ENCODE measurements at places on chromosomes 1 and 21.

DNA sequence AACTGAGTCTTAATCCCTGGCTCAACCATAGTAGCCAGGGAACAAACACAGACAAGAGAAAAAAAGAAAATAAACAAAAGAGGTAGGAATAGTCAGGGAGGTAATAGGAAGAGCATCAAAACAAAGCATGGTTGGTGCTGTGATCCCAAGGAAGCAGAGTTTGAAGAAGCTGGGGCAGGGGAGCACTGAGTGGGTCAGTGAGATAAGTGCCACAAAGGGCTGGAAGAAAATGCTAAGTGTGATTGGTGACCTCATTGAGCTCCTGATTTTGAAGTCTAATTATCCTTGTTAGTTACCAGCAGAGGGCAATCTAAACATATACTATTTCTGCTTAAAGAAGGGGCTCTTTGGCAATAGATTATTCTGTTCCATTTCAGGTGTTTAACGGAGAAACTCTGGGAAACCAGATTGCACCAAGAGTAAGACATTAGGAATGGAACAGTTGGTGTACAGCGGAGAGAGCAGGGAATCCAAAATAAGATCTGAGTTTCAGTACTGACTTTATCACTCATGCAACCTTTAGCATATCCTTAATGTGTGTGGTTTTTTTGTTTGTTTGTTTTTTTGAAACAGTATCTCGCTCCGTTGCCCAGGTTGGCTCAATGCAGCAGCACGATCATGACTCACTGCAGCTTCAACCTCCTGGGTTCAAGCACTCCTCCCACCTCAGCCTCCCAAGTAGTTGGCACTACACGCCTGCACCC is 30.7 kb upstream of the KIAA1614 start:
- DNase-seq = peak; percentile 30

DNA sequence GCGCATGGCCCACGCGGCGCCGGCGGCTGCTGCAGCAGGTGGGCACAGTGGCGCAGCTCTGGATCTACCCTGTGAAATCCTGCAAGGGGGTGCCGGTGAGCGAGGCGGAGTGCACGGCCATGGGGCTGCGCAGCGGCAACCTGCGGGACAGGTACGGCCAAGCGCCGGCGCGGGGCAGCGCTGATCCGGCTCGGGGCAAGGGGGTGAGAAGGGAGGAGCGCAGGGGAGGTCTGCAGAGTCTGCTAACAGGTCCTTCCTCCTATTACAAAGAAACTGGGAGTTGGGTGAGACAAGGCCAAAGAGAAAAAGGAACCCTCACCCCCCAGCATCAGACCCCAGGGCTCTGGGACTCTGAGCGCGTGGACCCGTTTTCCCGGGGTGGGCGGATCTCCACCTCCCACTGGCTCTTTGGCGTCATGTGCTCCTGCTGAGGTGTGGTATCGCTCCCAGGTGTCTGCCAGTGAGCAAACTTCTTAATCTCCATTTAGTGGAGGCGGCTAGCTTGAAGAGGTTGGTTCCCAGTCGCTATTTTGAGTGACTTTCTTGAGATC is 431 bp downstream of the MTARC1 start:
- DNase-seq = no peak

GRCh38 chr1:203720242-203720641 is 44.7 kb upstream of the LAX1 start:
- no peak for DNase-seq

GRCh38 chr1:119008483-119009311 is 20.6 kb upstream of the TBX15 start:
- no peak for DNase-seq

DNA sequence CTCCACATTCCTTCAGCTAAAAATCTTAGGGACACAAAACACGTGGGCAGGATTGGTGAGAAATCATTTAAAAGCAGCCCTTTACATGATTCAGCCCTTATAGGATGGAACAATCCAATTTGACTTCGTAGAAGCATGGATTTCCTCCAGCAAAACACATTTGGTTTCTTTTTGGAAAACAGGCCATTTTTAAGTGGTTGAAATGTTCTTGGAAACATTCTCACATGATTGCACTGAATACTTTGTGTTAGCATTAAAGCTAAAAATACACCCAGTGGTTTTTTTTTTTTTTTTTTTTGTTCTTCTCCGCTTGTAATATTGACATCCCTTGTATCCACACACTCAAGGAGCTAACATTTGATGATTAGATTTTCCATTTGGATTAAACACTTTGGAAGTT is 42.1 kb upstream of the ABCG1 start:
- no peak for DNase-seq

DNA sequence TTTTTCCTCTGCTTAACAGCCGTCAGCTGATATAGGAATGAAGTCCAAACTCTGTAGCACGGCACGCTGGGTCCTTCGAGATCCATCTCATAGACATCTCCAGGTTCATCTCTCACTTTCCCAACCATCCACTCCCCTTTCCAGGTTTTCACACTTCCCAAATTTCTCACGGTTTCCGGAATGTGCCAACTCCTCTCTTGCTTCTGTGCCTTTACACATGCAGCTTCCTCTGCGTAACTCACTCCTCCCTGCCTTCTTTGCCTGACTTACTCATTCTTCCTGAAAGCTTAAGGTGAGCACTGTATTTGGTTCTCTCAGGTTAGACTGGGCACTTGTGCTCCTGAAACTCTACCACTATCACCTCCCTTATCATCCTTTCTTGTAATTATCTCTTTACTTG is 168.4 kb downstream of the PCNX2 start:
- no peak for DNase-seq

GRCh38 chr21:24941316-24942185 is 665.7 kb downstream of the MRPL39 start:
- no peak for DNase-seq

- no peak for DNase-seq
Measured at GRCh38 chr21:42319376-42319775, 4.2 kb upstream of the TFF3 start.

GRCh38 chr1:77560741-77561140 is 121.7 kb downstream of the ZZZ3 start:
- no peak for DNase-seq

DNA sequence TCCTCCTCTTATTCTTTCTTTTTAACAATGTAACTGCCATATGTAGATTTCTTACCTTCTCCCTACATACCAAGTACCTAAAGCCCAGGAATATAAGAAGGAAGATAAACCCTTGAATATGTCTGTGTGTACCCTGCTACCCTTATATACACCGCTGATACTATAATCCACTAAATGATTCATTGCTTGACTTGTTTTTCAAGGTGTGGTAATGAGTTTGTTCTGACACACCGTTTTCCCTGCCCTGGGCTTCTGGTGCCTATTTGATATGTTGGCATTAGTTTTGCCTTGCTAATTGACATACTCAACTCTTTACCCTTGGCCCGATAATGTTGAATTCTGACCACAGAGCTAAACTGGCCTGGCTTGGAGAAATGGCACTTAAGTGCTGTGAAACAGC is 64.3 kb downstream of the IL23R start:
- DNase-seq = no peak

DNA sequence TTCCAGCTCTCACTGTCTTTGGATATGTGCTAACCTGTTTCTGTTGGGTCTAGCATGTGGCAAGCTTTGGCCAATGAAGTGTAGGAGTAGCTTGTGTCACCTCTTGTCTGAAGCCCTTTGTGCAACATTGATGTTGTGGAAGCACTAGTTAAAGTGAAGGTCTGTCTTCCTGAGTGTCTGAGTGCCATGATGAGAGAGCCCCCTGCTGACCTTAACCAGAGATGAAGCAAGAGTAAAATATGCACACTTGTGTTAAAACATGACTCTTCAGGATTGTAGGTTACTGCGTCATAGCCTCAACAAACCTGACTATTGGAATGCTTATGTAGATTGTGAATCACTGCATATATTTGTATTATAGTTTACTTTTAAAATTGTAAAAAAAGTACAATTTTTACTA is 103.7 kb downstream of the NCAM2 start:
- DNase-seq = no peak

- no peak for DNase-seq
Measured at GRCh38 chr1:221200464-221200863, 321.2 kb downstream of the HLX start.

DNA sequence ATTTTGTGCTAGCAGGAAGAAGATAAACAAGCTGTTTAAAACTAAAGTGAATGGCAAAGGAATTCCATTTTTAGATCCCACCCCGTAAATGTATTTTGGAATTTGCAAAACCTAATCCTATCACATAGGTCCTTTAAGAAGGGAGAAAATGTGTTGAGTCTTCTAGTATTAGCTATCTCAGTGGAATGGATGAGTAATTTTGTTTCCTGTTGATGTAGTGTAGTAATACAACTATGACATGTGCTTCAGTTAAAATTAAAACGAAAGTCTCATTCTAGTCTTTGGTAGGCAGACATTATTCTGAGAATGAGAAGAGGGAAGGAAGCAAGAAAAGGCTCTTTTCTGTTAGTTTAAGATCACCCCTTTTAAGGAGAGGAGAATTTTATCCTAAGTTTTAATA is 265.9 kb upstream of the C1orf105 start:
- no peak for DNase-seq

GRCh38 chr21:45450423-45451090 is 45.6 kb downstream of the COL18A1 start:
- DNase-seq = no peak

GRCh38 chr1:173414136-173414535 is 63.0 kb upstream of the PRDX6 start:
- DNase-seq = no peak

DNA sequence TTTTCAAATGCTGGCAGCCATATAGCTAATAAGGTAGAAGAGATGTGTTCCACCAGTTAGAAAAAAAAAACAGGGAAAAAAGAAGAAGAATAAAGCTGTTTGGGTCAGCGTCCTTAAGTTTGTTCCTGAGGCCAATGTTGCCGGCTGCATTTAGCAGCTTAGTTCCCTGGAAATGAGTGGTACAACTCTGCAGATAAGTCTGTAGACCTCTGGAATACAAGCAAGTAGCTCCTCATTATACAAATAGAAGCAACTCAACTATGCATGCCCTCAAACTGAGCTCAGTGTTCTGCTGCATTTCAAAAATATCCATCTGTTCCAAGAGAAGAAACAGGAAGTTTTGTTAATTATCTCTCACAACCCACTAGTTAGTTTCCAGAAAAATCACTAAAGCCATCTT is 181.2 kb upstream of the PKN2 start:
- no peak for DNase-seq

DNA sequence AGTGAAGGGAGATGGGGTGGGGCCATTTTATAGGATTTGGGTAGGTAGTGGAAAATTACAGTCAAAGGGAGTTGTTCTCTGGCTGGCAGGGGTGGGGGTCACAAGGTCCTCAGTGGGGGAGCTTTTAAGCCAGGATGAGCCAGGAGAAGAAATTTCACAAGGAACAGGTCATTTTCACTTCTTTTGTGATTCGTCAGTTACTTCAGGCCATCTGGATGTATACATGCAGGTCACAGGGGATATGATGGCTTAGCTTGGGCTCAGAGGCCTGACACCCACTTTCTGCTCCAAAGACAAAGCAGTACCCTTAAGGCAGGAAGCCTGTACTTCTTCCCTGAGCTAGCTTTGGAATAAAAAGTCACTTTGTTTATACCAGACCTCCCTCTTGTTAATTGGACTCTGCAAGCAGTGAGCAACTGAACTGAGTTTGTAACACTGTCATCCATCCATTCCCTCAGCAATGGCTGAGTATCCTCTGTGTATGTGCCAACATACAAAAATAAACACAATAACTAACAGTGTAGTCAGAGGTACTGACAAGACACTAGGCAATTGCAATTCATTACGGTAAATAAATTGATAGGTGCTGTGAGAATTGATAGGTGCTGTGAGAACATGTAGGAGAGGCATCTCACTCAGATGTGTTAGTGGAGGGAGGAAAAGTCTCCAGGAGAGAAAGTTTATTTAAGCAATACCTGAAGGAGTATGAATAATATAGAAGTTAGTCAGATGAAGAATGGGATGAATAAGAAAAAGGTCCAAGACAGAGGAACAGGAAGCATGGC is 14.7 kb upstream of the RGS2 start:
- no peak for DNase-seq

DNA sequence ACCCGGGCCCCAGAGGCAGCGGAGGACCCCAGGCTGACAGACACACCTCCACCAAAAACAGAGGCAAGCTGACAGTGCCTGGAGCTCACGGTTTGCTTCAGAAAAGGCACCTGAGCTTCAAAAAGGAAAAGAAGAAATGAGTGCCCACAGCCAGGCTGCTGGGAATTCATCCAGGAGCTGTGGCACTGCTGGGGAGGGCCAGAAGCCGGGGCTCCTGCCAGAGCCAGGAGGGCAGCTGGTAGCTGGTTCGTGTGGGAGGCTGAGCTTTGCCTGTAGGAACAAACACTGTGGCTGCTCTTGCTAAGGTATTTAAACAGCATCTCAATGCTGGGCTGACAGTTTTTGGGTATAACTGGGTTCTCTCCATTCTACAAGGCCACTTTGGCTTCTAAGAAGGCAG is 19.5 kb downstream of the KCNJ6 start:
- DNase-seq = no peak

GRCh38 chr1:216820345-216820744 is 97.1 kb upstream of the ESRRG start:
- DNase-seq = no peak

GRCh38 chr1:197399755-197400521 is 131.9 kb downstream of the CRB1 start:
- DNase-seq = peak; percentile 25

GRCh38 chr1:99994496-99994895 is 24.7 kb downstream of the SLC35A3 start:
- no peak for DNase-seq

- no peak for DNase-seq
Measured at GRCh38 chr1:116286541-116286971, 86.5 kb upstream of the ATP1A1 start.

DNA sequence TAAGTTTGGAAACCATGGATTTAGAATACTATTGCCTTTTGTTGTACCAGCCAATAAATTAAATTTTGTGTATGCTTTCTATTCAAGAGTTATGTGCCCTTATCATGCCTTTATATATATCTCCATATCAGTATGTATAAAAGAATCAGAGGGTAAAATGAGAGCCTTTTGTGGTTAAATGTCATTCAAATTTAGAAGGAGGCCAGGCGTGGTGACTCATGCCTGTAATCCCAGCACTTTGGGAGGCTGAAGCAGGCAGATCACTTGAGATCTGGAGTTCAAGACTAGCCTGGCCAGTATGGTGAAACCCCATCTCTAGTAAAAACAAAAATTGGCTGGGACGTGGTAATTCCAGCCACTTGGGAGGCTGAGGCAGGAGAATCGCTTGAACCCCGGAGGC is 88.9 kb downstream of the XPR1 start:
- DNase-seq = no peak

Measured in SW 1271 (cell line).